CD4-positive, alpha-beta T cell treated with Interleukin-4 for 4 hours (primary cell): ENCODE measurements at places on chromosomes 16 and 17.

DNA sequence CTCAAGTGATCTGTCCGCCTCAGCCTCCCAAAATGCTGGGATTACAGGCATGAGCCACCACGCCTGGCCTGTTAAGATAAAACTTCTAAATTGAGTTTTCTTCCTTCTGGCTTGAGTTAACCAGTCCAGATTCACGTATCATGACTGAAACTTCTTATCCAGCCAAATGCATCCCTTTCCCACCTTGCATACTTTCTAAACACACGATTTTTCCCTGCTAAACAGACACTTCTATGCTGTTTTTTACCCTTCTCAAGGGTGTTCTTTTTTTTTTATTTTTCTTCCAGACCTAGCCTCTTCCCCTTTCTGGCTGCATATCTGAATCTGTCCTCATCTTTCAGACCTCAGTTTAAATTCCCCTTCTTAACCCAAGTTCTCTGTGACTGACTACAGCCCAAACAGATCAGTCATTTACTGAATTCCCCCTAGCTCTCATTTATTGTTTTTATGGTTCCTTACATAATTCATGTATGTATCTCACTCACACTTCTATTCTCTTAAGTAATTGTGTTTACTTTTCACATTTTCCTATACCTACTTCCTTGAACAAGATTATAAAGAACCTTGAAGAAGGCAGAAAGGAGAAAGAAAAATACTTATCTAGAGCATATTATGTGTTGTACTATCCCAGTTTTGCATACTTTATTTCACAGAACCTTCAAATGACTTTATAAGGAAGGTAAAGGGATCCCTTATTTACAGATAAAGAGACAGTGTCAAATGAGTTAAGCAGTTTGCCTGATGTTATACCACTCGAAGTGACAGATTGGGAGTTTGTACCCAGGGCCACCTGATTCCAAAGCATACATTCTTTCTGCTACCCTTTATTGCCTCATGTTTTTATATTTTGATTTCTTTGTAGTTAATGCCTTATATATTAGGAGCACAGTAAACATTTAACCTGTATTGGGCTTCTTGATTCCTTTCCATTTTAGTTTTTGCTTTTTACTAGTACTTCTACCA is 5.2 kb downstream of the EVI2B start:
- peak; percentile 62 for DNase-seq

DNA sequence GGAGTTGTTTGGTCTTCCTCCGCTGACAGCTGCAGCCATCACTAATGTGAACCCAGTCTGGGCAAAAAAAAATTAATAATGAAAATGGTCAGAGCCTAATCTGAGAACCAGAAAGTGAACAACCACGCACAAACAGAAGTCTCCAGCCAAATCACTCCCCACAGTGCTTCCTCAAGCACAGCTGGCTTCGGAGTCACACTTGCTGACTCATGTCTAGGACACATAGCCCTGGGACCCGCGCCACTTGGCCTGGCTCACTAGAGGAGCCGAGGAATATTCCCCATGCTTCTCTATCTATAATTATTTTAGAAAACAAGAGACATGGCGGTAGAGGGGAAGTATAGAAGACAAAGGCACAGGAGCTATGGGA is 109.1 kb downstream of the ZFHX3 start:
- no peak for DNase-seq

DNA sequence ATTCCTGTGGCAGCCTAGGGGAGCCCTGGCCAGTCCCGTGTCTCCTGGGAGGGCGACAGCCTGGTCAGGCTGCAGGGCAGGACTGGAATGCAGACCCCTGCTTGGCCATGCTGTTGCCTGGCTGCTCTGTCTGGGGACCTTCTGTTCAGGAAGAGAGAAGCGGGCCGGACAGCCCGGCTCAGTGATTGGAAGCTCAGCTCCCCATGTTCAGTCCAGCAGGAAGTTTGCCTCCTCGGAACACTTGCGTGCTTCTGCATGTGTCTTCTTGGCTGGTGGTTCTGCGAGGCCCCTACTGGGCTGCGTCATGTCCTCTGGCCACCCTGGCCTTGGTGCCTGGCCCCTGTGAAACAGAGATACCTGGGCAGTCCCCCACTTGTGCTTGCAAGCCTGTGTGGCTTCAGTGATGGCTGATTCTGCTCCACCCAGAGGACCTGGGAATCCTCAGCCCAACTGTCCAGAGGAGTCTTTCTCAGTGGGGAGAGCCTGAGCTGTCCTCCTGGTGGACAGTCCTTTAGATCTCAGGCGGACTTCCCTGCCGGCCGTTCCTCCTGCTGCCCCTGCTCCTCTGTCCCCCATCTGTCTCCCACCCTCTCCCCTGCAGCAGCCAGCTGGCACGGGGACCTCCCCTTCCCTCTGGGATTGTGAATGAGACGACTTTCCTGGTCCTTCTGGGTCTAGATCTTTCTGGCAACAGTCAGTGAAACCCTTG is 279.5 kb downstream of the SEC14L1 start:
- no peak for DNase-seq

DNA sequence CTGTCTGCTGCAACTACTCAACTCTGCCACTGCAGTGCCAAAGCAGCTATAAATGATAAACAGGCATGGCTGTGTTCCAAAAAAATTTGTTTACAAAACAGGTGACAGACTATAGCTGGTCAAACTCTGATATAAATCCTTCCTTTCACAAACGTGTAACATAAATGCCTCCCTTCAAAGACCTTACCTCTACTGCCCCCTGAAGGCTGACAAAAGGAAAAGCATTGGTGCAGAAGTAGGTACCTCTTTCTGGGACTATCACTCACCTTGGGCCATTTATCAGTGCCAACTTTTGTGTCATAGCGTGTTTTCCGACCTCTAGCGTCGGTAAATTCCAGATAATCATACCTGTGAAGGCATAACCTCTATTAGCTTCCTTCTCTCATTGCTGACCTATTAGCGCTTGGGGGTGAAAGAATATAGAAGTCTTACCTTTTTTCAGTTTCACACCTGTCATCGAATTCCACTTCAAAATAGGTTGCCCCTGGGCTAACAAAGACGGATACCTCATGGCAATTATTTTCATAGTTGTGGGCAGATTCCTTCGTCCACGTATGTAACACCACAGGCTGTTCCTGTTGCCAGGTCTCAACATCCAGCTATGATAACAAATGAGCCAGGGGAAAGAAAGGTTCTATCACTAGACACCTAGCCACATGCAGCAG is 67.9 kb downstream of the ZZEF1 start:
- DNase-seq, result peak; percentile 54

GRCh38 chr16:51922476-51922875 is 624.5 kb downstream of the TOX3 start:
- DNase-seq, result no peak

GRCh38 chr17:8443756-8444155 is 8.1 kb downstream of the NDEL1 start:
- no peak for DNase-seq

- no peak for DNase-seq
Measured at GRCh38 chr16:57357330-57358085, 1.1 kb upstream of the CCL22 start.

DNA sequence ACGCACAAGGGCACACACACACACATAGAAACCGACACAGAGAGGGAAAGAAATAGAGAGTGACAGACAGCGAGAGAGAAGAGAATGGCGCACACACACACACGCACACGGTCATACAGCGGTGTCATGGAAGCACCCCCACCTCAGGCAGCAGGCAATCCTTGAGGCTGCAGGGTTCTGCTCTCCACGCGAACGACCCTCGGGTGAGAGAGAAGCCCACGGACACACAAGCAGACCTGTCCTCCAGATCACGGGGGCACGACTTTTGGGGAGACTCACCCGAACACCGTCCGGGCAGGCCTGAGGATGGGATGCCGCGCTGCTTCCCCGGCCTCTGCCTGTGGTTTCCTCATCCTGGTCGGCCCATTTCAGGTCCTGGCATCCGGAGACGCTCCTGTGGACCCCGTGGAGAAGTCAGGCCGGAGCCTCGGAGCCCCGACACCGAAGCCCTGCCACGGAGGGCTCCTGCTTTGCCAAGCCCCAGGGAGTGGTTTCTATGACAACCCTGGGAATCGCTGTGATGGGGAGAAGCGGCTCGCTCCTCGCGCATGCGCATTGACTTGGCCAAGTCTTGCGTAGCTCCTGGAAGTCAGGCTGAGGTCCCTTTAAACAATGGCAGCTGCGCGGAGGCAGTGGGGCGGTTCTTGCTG is 118.2 kb upstream of the KCNJ18 start:
- DNase-seq, result peak; percentile 33

- DNase-seq, result no peak
Measured at GRCh38 chr16:56783344-56783743, 53.4 kb downstream of the NUP93 start.
